Fibroblast of the aortic adventitia (primary cell): ENCODE measurements at places on chromosomes 1 and 21. TPM values are rescaled to one million over a fixed set of nuclear protein-coding genes. Genes with fewer than 3 reads are reported as not detected.

The PTCH2 gene
- total RNA-seq, result 0.36 and 0.57 TPM in 2 replicates

The ADCY10 gene
- total RNA-seq, result 0.09 and 0.25 TPM in 2 replicates

The MIA3 gene
- 61.5 and 81.0 TPM in 2 replicates for total RNA-seq

The AP4B1 gene
- total RNA-seq, result 10.9 and 15.4 TPM in 2 replicates

The ALX3 gene
- 0.09 TPM in 1 of 2 replicates, not detected in the other for total RNA-seq

The DHRS3 gene
- 64.4 and 114 TPM in 2 replicates for total RNA-seq

The CAPZA1 gene
- total RNA-seq, result 79.9 and 281 TPM in 2 replicates

The CYP4A11 gene
- not detected in 2 replicates for total RNA-seq

The EPHA2 gene
- 7.8 and 7.9 TPM in 2 replicates for total RNA-seq

The TRAPPC3 gene
- 80.8 and 102 TPM in 2 replicates for total RNA-seq

The TEX38 gene
- total RNA-seq, result not detected in 2 replicates

The C8B gene
- total RNA-seq, result not detected in 2 replicates

The TMEM39B gene
- total RNA-seq, result 3.3 and 9.0 TPM in 2 replicates

The TRIM67 gene
- not detected in 2 replicates for total RNA-seq

The VANGL2 gene
- not detected in 2 replicates for total RNA-seq

The TSPEAR gene
- total RNA-seq, result 0.08 TPM in 1 of 2 replicates, not detected in the other

The IGFN1 gene
- under 0.01 and 0.74 TPM in 2 replicates for total RNA-seq

The CD244 gene
- 0.33 TPM in 1 of 2 replicates, not detected in the other for total RNA-seq

The IL22RA1 gene
- total RNA-seq, result 0.09 TPM in 1 of 2 replicates, not detected in the other

The FCGR2B gene
- total RNA-seq, result not detected in 2 replicates

The SHISAL2A gene
- not detected in 2 replicates for total RNA-seq

The PBX1 gene
- 66.1 and 95.6 TPM in 2 replicates for total RNA-seq

The CRYAA gene
- not detected in 2 replicates for total RNA-seq

The CD52 gene
- total RNA-seq, result not detected in 2 replicates

The OR14K1 gene
- total RNA-seq, result not detected in 2 replicates

The AK5 gene
- total RNA-seq, result 13.5 and 18.8 TPM in 2 replicates

The SLC25A34 gene
- total RNA-seq, result 0.54 and 0.65 TPM in 2 replicates

The FCRL4 gene
- not detected in 2 replicates for total RNA-seq

The OR2T33 gene
- total RNA-seq, result not detected in 2 replicates

The MAP3K7CL gene
- total RNA-seq, result 6.9 and 18.7 TPM in 2 replicates

The ZMYND12 gene
- total RNA-seq, result 0.82 and 1.6 TPM in 2 replicates

The PALMD gene
- total RNA-seq, result 2.4 and 6.0 TPM in 2 replicates

The TLCD4 gene
- 0.25 and 0.36 TPM in 2 replicates for total RNA-seq

The C4BPA gene
- not detected in 2 replicates for total RNA-seq

The SLAMF9 gene
- not detected in 2 replicates for total RNA-seq

The HORMAD1 gene
- not detected in 2 replicates for total RNA-seq
